ENCODE measurements at places on chromosomes 5 and 9.

- DNase-seq: no peak
Measured at GRCh38 chr5:81235287-81236072, 2.4 kb downstream of the CKMT2 start.

GRCh38 chr9:135903358-135903656 lies 4.0 kb downstream of the CAMSAP1 start:
- no peak for DNase-seq

GRCh38 chr9:10236161-10236560 lies 376.6 kb downstream of the PTPRD start:
- no peak for DNase-seq

GRCh38 chr9:77922591-77922990 lies 109.0 kb downstream of the GNAQ start:
- no peak for DNase-seq

GRCh38 chr5:100110497-100110896 lies 424.7 kb upstream of the FAM174A start:
- DNase-seq: peak; percentile 29

- no peak for DNase-seq
Measured at GRCh38 chr9:120136696-120137095, 443.3 kb downstream of the CDK5RAP2 start.

- DNase-seq: no peak
Measured at GRCh38 chr9:35711501-35712428, 20.2 kb downstream of the TLN1 start.

- no peak for DNase-seq
Measured at GRCh38 chr5:169115461-169116124, 185.3 kb downstream of the SLIT3 start.

GRCh38 chr5:78288246-78288645 lies 6.3 kb downstream of the AP3B1 start:
- no peak for DNase-seq

DNA sequence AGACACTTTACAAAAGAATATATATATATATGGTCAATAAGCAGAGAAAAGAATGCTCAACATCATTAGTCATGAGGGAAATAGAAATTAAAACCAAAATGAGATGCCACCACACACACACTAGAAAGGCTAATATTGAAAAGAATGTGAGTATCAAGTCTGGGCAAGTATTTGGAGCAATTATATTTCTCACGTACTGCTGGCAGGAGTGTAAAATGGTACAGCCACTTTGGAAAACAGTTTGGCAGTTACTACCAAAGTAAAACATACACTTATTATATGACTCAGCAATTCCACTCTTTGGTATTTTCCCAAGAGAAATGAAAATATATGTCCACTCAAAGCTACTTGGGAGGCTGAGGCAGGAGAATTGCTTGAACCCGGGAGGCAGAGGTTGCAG lies 29.8 kb downstream of the NEUROG1 start:
- DNase-seq: peak; percentile 13

DNA sequence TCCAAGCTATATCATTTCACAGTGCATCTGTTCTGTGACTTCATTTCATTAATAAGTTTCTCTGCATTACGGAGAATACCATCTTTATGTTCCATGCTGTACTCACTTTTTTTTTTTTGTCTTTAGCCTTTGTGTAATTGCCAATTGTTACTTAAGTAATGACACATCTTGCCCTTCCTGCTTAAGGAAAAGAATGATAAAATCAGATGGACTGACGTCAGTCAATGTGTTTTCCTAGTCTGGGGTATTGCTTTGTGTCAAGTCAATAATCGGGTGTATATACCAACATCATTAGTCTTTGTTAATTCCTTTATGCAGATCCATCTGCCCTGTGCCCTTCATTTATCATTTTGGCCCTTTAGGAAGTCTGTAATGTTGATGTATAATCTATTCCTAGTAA lies 133.5 kb downstream of the CD180 start:
- DNase-seq: no peak

GRCh38 chr9:127161081-127161624 lies 38.7 kb upstream of the ANGPTL2 start:
- no peak for DNase-seq

DNA sequence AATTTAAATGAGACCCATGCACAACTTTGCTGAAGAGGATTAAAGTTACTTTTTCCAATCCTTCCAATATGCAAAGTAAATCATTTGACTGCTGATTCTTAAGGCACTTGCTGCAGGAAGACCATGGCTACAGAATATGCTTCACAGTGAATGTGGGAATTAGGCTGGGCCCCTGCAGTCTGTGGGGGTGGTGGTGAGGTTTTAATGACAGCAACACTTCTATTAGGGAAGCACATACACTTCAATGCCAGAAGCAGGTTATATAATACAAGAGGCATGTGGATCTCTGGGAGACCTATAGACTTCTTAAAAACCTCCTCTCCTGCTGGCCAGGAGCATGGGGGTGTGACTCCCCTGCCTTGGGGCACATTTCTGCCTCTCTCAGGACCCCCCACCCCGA lies 124.5 kb upstream of the KLF9 start:
- DNase-seq: no peak

DNA sequence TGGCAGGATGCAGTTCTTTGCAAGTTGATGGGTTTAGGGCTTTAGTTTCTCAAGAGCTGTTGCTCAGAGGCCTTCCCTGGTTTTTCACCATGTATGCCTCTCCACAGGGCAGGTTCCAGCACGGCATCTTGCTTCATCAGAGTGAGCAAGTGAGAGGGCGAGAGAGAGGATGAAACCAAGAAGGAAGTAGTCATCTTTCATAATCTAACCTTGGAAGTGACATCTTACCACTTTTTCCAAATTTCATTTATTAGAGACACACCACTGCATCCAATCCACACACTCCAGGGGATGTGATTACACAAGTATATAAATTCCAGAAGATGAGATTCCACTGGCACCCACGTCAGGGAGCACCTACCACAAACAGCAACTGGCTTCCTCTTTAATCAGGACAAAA lies 294.4 kb downstream of the MARCHF11 start:
- DNase-seq: peak; percentile 9

DNA sequence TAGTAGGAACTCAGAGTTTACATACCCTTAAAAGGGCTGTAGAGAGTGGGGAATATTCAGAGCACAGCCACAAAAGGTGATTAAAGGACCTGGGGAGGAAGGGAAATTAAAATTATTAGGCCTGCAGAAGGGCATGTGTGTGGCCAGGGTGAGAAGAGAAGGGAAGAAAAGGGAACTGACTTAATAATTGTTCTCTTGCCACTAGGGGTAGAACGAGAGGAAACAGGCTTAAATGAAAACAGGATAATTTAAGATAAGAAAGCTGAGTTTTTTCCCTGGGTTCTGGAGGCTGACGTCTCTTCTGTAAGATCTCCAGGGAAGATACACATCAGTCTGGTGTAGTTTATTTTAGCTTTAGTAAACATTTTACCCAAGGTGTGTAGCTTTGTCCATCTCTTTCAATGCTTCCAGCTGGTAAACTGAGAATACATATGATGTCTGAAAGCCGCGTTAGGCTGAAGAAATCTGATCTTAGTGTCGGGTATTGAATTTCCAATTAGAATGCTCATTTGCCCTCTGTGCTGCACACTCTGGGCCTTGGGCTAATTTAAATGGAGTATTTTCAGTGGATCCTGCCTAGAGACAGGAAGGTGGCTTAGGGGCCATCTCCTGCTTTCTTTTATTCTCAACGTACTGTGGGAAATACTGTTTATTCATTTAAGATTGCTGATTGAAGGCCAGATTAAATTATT lies 416.8 kb downstream of the TMEM38B start:
- DNase-seq: no peak

GRCh38 chr5:158387499-158387898 lies 528.6 kb upstream of the CLINT1 start:
- DNase-seq: no peak

- no peak for DNase-seq
Measured at GRCh38 chr9:130195638-130196037, 23.4 kb downstream of the NCS1 start.

DNA sequence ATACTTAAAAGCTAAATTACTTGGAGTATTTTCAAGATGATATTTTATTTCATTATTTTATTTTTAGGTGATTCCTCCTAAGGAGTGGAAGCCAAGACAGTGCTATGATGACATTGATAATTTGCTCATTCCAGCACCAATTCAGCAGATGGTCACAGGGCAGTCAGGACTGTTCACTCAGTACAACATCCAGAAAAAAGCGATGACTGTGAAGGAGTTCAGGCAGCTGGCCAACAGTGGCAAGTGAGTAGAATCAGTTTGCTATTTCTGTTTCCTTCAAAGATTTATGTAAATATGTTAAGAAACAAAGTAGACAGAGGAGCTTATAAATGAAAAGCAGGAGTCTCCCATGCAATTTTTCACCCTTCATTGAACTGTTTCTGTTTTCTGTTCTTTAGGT lies 47.8 kb downstream of the KDM4C start:
- no peak for DNase-seq

DNA sequence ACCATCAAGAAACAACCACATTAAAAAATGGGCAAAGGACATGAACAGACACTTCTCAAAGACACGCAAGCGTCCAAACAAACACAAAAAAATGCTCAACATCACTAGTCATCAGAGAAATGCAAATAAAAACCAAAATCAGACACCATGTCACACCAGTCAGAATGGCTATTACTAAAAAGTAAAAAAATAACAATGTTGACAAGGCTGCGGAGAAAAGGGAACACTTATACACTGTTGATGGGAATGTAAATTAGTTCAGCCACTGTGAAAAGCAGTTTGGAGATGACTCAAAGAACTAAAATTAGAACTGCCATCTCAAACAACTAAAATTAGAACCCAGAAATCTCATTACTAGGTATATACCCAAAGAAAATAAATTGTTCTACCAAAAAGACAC lies 80.4 kb downstream of the CAAP1 start:
- DNase-seq: no peak

DNA sequence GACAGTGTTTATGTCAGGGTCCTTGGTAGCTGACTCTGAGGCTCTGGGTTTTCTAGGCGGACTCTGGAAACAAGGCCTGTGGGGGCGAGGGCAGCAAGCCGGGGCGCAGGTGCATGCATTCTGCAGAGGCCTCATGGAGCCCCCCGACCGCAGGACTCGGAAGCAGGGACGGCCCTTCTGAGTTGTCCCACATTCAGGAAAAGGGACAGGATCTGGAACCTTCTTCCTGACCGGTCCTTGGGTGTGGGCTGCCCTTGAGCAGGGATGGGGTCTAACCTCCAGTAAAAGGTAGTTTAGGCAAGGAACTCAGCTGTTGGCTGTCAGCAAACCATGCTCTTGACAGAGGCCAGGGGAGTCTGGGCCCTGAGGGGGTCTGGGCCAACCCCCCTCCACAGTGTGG lies 7.4 kb upstream of the COL5A1 start:
- no peak for DNase-seq

- no peak for DNase-seq
Measured at GRCh38 chr5:133730346-133730745, 118.0 kb upstream of the FSTL4 start.

DNA sequence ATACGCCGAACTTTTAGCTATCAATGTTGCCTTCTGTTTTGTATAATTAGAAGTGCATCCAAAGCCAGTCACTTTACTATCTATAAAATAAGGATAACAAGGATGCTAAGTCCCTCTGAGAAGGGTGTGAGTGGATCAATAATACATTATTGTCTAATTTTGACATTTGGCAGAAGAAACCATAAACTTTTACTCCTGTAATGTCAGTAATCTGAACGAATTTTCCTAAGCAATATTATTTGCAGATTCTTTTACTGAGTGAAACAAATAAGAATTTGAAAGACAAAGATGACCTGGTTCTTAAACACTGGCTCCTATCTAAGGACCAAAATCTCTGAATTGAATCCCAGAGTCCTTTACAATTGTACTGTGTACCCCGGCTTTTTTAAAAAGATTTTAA lies 126.6 kb upstream of the TMEM161B start:
- no peak for DNase-seq

DNA sequence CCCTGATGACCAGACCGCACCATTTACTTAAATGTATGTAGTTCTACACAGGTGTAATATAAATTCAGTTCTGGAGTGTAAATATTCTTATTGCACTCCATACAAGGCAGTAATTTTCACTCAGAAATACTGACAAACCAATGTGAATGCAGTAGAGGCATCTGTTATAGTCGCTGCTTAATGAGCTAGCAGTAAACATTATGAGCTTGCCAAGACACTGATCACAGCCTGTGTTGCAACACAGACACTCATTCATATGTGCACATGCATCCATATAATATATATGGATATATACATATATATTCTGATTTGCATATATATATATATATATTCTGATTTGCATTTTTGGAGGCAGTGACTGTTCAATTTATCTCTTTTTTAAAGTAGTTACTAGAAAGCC lies 435.1 kb upstream of the ST8SIA4 start:
- no peak for DNase-seq

- DNase-seq: peak; percentile 99
Measured at GRCh38 chr5:14156650-14157492, 13.7 kb downstream of the TRIO start.

DNA sequence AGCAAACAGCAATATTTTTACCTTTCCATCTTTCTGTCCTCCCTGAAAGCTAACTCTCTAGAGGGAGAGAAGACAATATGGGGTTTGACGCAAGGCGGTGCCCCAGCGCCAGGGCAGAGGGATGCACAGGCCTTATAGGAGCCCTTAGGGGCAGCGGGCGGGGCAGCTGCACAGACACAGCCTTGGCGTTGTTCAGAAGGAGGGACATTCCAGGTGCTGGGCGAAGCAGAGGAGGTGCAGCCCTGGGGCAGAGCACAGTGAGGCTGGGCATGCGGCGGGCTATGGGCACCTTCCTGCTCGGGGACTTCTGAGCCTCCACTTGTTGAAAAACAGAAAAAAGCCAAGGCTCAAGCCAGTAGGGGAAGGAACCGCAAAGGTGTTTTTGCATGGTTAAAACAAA lies 33.7 kb upstream of the BICD2 start:
- DNase-seq: no peak

DNA sequence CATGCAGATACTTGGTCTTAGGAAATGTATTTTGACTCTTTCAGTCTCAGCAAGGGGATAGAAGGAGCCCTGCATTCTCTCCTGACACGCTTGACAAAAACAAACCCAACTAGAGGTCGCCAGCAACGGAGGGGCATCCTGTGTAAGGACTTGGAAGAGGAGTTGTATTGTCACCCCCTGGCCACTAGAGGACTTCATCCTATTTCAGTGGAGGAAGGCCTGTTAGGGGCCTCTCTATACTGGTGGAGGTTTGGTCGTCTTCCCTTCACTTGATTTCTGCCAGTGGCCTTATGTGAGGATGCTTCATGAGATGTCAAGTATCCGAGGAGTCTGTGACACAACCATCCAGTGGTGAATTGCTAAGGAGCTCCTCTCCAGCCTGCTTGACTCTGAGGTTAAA lies 122.8 kb upstream of the STC2 start:
- no peak for DNase-seq

- DNase-seq: no peak
Measured at GRCh38 chr5:93584596-93585040, 1.6 kb downstream of the NR2F1 start.

- DNase-seq: no peak
Measured at GRCh38 chr5:103259705-103260355, 1.3 kb downstream of the MACIR start.

Measured in HS-5 (cell line).